Activated effector memory CD4-positive, alpha-beta T cell treated with Interleukin-2 at 50 U/mL for 16 hours (primary cell): ENCODE measurements at places on chromosomes 6 and 20.

DNA sequence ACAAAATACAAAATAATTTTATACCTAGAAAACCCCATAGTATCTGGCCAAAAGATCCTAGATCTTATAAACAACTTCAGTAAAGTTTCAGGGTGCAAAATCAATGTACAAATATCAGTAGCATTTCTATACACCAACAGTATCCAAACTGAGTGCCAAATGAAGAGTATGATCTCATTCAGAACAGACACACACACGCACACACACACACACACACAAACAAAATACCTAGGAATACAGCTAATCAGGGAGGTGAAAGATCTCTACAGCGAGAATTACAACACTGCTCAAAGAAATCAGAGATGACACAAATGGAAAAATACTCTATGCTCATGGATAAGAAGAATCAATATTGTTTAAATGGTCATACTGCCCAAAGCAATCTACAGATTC lies 49.2 kb downstream of the TOMM6 start:
- no peak for DNase-seq

DNA sequence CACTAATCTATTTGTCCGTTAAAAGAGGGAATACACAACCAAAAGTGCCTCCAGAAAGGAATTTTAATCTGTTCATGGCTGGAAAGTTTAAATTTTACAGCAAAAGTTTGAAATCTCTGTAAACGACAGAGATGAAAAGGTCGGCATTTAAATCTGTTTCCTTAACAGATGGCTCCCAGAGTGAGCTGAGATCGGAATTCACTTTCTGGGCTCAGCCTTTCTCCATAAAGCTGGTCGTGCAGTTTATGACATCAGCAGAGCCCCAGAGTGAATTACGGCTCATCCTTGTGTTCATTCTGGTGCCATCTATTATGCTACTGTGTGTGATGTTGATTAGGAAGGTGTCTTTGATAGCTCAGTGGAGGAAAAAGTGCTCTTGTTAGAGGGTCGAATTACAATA lies 117.6 kb upstream of the ZFP64 start:
- no peak for DNase-seq

DNA sequence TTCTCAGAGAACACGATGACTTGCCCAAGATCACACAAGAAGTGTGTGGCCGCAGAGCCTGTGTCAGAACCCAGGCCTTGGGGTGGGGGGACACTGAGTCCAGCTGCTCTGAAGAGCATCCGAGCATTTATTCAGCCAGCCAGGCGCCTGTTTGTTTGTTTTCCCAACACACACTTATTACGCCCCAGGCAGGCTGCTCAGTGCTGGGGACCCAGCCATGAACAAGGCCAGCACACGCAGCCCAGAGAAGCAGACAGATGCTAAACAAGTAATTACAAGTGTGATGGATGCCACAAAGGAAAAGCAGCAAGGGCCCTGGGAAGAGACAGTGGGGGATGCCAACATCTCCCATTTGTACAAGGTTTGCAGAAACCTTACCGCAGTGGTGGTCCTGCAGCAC lies 19.4 kb upstream of the SIRPA start:
- DNase-seq = no peak

GRCh38 chr20:61482056-61482887 lies 230.2 kb downstream of the CDH4 start:
- no peak for DNase-seq

- no peak for DNase-seq
Measured at GRCh38 chr6:101477436-101477835, 83.9 kb downstream of the GRIK2 start.

DNA sequence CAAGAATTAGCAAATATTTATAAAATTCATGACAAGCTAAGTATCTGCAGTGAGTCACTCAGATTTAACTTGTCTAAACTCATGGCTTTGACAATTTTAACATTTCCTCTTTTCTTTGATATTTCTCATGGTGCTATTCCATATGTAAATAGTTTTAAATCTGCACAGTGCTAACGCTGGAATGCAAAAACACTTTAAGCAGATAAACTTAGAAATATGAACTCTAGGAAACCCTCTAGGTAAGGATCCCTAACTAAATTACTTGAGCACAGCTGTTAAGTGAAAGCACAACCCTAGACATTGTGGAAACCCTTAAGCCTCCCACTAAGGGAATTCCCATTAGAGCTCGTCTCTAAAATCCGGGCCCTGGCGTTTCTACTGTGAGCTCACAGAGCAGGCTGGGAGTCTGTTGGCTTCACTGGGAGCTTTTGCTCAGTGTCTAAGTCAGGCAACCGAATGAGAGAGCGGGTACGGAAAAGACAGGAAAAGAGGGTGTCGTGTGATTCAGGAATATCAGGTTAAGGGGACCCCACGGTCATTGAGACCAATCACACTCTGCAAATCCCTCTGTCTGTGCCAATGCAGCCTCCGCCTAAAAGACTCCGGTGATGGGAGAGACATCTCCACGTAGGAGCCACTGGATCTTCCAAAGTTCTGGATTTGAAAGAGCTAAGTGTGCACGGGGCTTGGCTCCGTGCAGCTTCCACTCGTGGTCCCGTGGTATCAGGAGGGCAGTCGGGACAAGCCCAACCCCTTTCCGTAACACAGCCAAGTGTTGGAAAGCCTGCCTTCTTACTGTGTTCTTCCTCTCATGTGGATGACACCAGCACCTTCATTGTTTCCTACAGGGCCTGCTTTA lies 112.3 kb upstream of the RPS6KA2 start:
- DNase-seq = no peak

GRCh38 chr6:47221565-47221964 lies 88.1 kb downstream of the TNFRSF21 start:
- no peak for DNase-seq

DNA sequence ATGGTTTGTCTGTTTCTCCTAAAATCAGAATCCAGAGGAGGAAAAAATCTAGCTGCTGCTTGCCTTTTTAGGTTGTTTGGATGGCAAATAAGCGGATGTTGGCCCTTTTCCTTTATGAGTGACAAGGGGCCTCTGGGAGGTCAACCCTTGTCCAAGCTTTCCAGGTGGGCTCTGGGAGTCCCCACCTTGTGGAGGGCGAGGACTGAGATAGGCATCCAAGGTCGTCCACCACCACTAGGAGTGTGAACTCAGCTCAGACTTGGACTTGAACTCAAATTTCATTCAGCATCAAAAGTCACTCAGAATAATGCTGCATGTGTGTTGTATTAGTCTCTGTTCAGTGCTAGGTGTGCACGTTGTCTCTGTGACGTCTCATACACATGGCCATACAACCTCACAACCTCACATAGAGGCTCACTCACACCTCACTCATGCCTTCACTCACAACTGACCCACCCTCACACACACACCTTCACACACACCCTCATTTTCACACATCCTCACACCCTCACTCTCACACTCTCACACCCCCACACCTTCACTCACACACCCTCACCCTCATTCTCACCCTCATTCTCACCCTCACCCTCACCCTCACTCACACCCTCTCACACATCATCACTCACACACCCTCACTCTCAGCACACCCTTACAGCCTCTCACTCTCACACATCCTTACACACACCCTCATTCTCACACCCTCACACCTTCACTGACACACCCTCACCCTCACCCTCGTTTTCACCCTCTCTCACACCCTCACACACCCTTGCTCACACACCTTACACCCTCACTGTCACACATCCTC lies 18.0 kb downstream of the DYNLT1 start:
- no peak for DNase-seq

DNA sequence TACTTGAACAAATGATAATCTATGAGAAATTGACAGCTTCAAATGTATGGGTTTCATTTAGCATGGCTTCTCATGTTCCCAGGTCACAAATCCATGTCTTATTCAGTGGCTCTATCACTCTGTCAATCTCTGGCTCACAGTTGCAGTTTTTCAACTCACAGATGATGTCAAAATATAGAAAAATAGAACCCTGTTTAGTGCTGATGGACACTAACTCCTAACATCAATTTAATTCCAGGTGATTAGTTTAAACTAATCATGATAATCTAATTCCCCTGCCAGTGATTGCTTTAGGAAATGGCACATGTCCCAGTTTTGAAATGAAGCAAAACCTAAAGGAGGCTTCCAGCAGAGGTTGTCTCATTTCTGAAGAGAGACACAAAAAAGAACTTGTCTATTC lies 13.0 kb downstream of the KHDC1 start:
- DNase-seq = no peak

- DNase-seq = no peak
Measured at GRCh38 chr6:124368131-124368530, 564.5 kb downstream of the NKAIN2 start.

DNA sequence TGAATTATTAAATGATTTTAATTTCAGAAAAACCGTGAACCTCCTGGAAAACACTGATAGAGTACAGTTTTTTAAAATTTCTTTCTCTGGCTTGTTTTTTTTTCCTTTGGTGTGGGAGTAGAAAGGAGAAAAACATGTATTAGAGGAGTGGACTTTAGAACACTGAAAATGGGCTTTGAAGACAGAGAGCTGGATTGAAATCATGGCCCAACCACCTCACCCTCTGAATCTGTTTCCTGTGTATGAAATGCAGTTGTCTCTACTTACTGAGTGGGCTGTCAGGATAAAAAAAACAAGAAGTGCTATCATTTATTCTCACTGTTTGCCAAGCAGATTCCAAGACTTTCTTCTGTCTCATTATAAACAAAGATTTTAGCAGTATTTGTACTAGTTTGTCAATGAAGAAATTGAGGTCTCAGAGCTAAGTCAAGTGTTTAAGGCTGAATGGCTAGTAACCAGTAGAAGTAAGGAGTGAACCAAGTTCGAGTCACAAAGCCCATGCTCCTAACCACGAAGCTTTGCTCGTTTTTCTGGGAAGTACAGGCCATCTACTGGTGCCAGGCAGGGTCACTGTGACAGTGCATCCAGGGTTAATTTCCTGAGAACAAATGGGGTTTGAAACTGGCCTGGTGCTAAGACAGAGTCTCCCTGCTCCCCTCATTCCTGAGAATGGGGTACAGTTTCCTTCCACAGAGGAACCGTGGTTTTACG lies 256.4 kb downstream of the TMEM242 start:
- no peak for DNase-seq

DNA sequence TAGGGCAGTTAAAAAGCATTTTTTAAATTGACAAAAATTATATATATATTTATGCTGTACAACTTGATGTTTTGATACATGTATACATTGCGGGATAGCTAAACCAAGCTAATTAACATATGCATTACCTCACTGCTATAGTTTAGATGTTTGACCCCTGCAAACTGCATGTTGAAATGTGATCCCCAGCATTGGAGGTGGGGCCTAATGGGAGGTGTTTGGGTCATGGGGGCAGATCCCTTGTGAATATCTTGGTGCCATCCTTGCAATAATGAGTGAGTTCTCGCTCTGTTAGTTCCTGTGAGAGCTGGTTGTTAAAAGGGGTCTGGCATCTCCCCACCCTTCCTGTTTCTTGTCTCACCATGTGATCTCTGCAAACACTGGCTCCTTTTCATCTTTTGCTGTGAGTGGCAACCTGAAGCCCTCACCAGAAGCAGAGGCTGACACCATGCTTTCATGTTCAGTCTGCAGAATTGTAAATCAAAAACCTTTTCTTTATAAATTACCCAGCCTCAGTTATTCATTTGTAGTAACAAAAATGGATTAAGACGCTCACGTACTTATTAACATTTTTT lies 111.8 kb downstream of the MCHR2 start:
- no peak for DNase-seq

- DNase-seq = no peak
Measured at GRCh38 chr6:141354191-141354955, 778.4 kb upstream of the GJE1 start.

GRCh38 chr6:56025795-56026194 lies 150.4 kb upstream of the BMP5 start:
- no peak for DNase-seq

GRCh38 chr6:18400831-18401446 lies 13.8 kb downstream of the RNF144B start:
- no peak for DNase-seq

DNA sequence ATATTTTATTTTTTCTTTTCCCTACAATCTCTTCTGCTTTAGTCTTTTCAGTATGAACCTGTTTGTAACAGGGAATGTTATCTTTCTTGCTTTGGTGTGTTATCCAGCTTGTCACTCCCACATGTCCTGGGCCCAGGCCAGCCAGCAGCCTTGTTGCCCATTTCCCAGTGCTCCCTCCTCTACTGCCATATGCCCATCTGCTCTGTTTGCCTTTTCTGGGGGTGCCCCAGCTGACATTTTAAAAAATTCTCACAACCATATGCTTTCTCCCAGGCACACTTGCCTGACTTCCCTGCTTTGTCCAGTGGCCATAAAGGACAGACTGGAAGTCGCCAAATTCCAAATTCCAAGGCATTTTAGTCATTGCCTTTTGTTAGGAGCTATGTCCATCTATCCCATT lies 23.6 kb upstream of the LMBRD1 start:
- no peak for DNase-seq

DNA sequence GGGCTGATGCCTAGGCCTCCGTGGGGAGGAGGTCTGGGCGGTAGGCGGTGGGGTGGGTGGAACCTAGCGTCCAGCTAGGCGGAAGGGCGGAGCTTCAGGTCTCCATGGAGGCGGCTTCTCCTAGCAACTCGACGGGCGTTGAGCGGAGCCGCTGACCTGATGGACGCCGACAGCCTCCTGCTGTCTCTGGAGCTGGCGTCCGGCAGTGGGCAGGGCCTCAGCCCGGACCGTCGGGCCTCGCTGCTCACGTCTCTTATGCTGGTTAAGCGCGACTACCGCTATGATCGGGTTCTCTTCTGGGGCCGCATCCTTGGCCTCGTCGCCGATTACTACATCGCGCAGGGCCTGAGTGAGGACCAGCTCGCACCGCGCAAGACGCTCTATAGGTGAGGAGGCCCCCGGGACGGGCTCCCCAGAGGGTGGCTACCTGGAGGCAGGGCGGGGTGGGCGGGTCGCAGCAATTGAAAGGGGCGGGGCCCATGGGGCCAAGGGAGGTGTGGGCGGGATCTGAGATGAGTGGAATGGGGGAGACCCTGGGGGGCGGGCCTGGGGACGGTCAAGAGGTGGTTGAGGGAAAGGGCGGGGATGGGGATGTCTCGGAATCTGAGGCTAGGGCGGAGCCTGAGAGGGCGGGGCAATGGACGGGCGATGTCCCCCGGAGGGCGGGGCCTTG lies at the start of gene RSPH9:
Gene RSPH9, plus strand, starts transcription at position 97 of the 673 bp plus-strand sequence. Its CDS starts 63 bp downstream, at position 160.
- peak; percentile 42 for DNase-seq

DNA sequence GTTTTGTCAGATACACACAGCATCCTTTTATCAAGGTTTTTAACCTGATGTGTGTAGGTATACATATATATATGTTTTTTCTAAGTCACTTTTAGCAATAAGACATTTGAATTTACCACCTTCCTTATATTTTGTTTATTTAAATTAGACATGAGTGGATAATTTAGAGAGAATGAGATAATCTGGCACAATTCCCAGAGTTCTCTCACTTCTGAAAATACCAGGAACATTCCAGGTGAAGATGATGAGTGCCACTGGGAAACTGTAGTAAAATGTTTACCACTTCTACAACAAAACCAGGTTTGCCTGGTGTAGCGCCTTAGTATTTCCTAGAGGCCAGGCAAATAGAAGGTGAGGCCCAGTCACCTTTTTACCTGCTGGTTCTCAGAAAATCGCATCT lies 189.5 kb downstream of the TMEM242 start:
- no peak for DNase-seq

GRCh38 chr6:34113532-34113931 lies 32.4 kb downstream of the GRM4 start:
- no peak for DNase-seq

GRCh38 chr6:37612475-37612874 lies 85.2 kb downstream of the MDGA1 start:
- DNase-seq = no peak

- DNase-seq = no peak
Measured at GRCh38 chr6:159535656-159536350, 157.2 kb downstream of the SOD2 start.

GRCh38 chr6:142916881-142917280 lies 28.1 kb downstream of the HIVEP2 start:
- no peak for DNase-seq

GRCh38 chr6:109853426-109853825 lies 124.7 kb upstream of the GPR6 start:
- no peak for DNase-seq

- no peak for DNase-seq
Measured at GRCh38 chr6:170057034-170057734, 233.7 kb downstream of the DLL1 start.
